Hair follicle dermal papilla cell (primary cell): ENCODE measurements at places on chromosomes 6 and 20. TPM values are rescaled to one million over a fixed set of nuclear protein-coding genes. Genes with fewer than 3 reads are reported as not detected.

Gene LTA
- total RNA-seq = not detected in 2 replicates

Gene GNAS-AS1
- total RNA-seq = 0.73 and 0.81 TPM in 2 replicates

Gene VEGFA
- total RNA-seq = 261 and 384 TPM in 2 replicates

Gene CGA
- not detected in 2 replicates for total RNA-seq

Gene BPI
- total RNA-seq = not detected in 2 replicates

Gene PDE7B
- total RNA-seq = 50.4 and 51.0 TPM in 2 replicates

Gene PKIB
- total RNA-seq = 0.12 and 0.16 TPM in 2 replicates

Gene RNF182
- total RNA-seq = 15.4 and 16.5 TPM in 2 replicates

Gene GUCA1A
- total RNA-seq = 0.24 TPM in 1 of 2 replicates, not detected in the other

Gene ZBTB12
- total RNA-seq = 2.3 and 4.4 TPM in 2 replicates

Gene COL20A1
- total RNA-seq = not detected in 2 replicates
